ENCODE measurements at places on chromosomes 5 and 9. TPM values are rescaled to one million over a fixed set of nuclear protein-coding genes. Genes with fewer than 3 reads are reported as not detected.

- peak; percentile 85 for DNase-seq
Observed at GRCh38 chr9:23117616-23118015, 671.0 kb downstream of the DMRTA1 start.

TLX3 gene
- not detected for total RNA-seq

GRCh38 chr9:123234853-123235252 is 33.5 kb downstream of the STRBP start:
- DNase-seq, result no peak

GRCh38 chr9:73038613-73039012 is 85.8 kb upstream of the ALDH1A1 start:
- DNase-seq, result peak; percentile 90

GRCh38 chr5:113115061-113115460 is 138.5 kb downstream of the DCP2 start:
- DNase-seq, result no peak

DNA sequence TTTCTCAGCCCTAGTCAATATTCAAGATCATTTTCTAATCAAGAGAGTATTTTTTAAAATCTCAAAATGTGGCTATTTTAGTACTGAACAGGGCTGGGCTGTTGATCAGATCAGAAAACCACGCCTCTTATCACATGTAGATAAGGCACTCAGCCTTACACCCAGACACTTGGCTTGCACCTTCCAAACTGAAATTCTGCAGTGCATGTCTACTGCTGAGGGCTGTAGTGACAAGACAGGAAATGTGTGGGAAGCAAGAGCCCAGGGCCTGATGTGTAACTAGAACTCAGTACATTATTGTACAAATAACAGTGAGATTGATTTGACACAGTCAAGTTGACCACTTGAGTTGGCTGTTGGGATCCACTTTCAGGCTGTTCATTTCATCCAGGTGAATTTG is 48.6 kb downstream of the UBE2QL1 start:
- DNase-seq, result no peak

- DNase-seq, result no peak
Observed at GRCh38 chr9:97853844-97854695, 1.0 kb downstream of the FOXE1 start.

All from M059J (cell line).